ENCODE measurements at places on chromosomes 6 and 20. TPM values are rescaled to one million over a fixed set of nuclear protein-coding genes. Genes with fewer than 3 reads are reported as not detected.

The SSTR4 gene
- 0.07 TPM for polyA plus RNA-seq

The TENT5A gene
- polyA plus RNA-seq: 4.5 TPM

DNA sequence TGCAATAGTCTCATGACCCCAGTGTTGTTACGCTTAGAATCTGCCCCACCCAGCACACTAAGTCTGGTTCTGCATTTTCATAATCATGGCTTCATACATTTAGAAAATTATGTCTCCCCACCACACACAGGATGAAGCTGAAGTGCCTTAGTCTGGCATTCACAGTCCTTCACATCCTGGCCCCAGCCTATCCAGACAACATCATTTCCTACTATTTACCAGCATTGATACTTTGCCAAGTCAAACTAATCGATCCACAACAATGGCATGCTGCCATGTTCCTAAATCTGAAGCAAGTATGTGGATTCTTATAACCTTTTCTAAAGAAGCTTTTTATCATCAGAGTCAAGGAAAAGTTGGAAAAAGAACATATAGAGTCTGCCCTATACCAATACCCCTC, 132.4 kb upstream of the FBXL4 start:
- no peak for DNase-seq

GRCh38 chr6:134909701-134910592, 40.0 kb downstream of the ALDH8A1 start:
- no peak for DNase-seq

- no peak for DNase-seq
These were observed 6.3 kb upstream of the OR14J1 start for GRCh38 chr6:29295181-29295585.

DNA sequence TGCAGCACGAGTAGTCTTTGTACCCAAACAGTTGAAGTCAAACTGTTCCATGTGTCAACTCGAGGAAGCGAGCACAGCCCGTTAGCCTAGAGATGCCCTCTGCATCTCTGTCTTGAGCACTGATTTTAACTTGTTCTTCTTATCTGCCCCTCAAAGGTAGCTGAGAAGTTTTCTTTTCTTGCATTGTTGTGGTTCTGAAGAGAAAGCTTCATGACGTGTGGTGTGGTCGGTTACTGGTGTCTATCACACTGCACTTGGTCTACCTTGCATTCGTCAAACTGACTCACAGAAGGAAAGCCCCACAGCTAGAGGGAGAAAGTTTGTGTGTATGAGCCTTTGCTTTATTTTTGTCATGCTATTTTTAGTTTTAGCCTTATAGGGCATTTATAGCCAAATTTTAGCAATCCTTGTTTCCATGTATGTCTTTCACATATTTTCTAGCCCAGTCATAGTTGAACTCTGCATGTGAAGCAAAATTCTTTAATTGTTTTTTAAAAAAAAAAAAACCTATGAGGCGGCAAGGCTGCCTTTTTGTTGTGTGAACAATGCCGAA, 115.1 kb downstream of the JAG1 start:
- no peak for DNase-seq

GRCh38 chr20:50744143-50744792, 12.9 kb downstream of the PARD6B start:
- no peak for DNase-seq

DNA sequence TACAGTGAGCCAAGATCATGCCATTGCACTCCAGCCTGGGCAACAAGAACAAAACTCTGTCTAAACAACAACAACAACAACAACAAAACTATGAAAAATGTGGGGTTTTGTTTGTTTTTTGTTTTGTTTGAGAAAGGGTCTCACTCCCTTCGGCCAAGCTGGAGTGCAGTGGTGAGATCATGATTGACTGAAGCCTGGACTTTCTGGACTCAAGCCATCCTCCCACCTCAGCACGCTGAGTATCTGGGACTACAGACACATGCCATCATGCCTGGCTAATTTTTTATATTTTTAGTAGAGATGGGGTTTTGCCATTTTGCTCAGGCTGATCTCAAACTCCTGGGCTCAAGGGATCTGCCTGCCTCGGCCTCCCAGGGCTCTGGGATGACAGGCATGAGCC, 2.8 kb upstream of the MYLIP start:
- no peak for DNase-seq

DNA sequence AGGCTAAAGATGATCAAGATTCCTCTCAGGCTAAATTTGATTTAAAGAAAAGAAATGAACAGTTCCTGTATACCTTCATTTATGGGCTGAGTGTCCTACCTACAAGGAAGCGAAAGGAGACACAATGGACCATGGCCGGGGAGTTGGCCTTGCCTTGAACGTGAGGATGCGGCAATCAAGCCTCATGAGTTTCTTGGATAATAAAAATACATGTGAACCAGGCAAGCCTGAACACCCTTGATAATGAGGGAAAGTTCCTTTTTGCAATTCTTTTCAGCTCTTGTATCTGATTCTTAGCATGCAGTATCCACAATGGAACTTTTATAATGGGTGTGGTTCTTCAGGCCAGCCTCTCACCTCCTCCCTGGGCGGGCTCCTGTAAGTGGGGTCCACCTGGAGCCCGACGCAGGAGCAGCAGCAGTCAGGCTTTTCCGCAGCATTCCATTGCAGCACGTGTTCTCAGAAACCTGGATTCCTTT, 83.8 kb downstream of the RNASET2 start:
- no peak for DNase-seq

- DNase-seq: no peak
These were observed 44.5 kb upstream of the STXBP5 start for GRCh38 chr6:147159536-147160374.

GRCh38 chr6:136469154-136469553, 81.1 kb downstream of the MAP7 start:
- no peak for DNase-seq

- no peak for DNase-seq
These were observed 1.6 kb upstream of the NPBWR2 start for GRCh38 chr20:64108731-64109681.

All from renal cortex interstitium (tissue), 15 donors.